D721Med (cell line): ENCODE measurements at places on chromosomes 4 and X.

- no peak for DNase-seq
Measured at GRCh38 chrX:103565752-103566151, 19.6 kb upstream of the TCEAL4 start.

DNA sequence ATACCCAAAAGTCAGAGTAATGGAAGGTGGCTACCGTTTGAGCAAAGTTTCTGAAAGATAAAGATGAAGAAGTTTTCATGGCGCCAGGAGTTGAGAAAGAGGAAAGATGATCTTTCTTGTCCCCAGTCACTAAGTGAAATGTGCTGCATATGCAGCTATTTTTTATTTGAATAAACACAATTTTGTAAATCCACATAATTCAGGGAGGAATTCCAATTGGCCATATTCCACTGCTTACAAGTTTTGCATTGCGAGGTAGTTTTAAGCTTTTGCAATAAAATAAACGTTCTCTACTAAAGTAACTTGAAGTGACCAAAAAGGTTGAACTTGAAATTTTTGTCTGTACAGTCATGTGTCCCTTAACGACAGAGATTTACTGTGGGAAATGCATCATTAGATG, 139.3 kb upstream of the VCX2 start:
- no peak for DNase-seq

- DNase-seq, result no peak
Measured at GRCh38 chrX:70434914-70435586, 9.6 kb upstream of the DLG3 start.

- DNase-seq, result no peak
Measured at GRCh38 chr4:102493257-102493656, 7.9 kb upstream of the NFKB1 start.

DNA sequence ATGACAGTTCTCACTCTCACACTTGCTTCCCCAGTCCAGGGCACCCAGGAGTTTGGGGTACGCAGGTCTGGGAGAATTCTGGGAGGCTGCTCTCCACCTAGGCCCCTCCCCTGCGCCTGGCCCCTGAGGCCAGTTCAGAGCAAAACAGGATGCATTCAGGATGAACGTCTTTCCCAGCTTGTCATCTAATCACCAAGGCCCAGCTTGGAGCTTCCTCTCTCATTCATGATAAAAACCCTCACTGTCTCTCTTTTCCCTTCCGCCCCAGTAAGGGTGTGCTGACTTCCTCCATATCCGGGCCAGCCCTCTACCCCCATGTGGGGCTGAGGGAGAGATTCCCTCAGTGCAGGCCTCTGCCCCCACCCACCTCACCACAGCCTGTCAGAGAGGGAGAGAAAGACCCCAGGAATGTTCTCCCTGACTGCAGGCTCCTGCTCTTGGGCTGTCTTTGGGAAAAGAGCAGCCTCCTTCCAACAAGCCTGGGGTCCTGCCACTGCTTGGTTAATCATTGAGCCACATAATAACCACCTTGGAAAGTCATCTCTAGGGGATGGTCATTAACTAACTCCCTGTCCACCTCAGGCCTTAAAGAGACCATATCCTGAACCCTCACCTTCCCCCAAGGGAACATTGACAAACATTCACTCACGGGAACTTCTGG, 50.1 kb downstream of the STARD8 start:
- DNase-seq, result no peak

DNA sequence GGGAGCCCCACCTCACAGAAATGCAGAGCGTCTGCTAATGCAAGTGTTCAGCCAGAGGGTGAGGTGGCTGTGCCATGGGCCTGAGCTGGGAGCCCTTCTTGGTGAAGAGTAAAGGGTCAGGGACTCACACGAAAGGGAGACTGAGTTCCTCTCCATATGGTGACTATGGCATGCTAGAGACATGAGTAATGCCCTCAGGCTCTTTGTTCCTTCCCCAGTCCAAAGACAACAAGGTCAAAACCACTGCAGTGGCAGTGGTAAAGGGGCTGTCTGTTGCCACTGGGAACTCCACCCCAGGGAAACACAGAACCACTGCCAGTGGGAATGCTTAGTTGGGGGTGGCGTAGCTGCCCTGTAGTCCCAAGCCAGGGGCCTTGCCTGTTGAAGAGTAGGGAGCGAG, 22.4 kb downstream of the RAB40AL start:
- no peak for DNase-seq

- DNase-seq, result no peak
Measured at GRCh38 chr4:8728536-8729407, 136.2 kb downstream of the CPZ start.

DNA sequence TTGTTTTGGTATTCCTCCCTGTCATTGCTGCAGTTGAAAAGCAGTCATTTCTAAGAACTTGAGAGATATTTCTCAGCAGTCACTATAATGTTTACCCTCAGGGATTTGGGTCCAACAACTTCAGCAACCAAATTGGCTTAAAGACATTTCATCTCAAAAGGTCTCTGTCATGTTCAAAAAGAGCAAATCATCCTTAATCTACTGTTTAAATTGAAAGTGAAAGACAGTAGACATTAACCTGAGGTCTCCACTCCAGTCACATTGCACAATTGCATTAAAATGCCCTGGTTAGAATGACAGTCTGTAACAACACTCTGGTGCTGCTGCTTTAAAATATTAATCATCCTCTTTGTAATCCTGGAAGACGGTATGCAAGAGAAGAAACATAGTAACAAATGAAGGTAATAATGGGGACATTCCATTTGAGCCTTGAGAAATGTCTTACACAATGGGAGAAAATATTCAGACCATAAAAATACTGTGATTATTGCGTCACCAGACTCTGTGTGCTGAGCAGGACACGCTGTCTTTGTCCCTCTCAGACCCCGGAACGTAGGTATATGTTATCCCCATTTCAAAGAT, 90.2 kb upstream of the UNC5C start:
- DNase-seq, result no peak

- no peak for DNase-seq
Measured at GRCh38 chrX:135393051-135393450, 28.7 kb upstream of the SMIM10L2A start.

GRCh38 chr4:67632492-67632891, 68.5 kb downstream of the UBA6 start:
- no peak for DNase-seq

- DNase-seq, result no peak
Measured at GRCh38 chr4:150714462-150715438, 132.8 kb downstream of the MAB21L2 start.

- no peak for DNase-seq
Measured at GRCh38 chr4:33064238-33064637, 2344.1 kb downstream of the PCDH7 start.

DNA sequence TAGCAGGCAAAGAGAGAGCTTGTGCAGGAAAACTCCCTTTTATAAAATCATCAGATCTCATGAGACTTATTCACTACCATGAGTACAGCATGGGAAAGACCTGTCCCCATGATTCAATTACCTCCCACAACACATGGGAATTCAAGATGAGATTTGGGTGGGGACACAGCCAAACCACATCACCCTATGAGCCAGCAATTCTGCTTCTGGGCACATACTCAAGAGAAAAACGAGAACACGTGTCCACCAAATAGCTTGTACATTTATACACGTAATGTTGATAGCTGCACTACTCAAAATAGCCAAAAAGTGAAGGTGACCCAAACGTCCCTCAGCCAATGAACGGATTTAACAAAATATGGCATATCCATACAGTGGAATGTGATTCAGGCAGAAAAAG, 94.5 kb upstream of the DHRSX start:
- DNase-seq, result no peak

DNA sequence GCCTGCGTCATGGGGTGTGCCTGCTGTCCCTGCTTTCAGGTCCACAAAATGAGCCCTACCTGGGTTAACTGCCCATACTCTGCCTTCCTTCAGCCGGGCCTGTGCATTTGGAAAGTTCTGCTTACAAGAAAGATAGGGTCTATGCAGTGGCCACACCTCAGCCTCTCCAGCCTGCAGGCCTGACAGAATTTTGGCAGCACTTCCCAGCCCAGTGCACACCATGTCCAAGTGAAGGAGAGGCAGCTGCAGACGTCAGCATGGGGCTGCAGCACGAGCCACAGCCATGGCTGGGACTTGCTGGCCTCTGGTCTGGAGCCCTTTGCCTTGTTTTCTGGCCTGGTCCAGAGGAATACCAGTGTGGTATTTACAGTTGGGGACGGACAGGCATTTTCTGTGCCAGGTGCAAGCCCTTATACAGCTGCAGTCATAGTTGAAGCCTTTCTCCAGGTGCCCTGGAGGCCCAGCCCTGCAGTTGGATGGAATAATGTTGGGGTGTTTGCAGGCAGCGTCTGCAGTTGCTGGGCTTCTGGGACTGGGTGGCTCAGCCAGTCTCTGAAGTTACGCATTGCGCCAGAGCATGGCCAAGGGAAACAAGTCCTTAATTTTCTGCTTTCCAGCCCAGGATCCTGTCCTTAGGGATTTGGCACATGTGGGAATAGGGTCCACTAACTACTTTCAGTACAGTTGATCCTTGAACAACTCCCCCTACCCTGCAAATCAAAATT, 26.2 kb downstream of the JADE1 start:
- DNase-seq, result no peak

DNA sequence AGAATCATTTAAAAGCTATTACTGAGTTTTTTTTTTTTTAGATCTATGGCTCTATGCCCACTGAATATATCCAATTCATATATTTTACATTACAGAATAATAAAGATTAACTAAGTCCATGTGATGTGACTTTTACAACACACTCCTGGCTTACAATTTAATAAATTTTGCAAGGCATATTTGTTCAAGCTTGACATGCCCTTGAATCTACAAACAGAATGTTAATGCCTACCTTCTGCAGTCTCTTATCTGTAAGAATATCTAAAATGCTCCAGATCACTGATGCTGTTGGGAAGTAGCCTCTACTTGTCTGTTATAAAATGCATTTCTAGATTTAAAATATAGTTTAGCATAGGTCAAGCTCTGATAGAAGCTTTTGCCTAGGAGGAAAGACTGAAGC, 100.7 kb upstream of the RASGEF1B start:
- DNase-seq, result no peak

GRCh38 chr4:8316251-8316771, 46.8 kb downstream of the HTRA3 start:
- no peak for DNase-seq

DNA sequence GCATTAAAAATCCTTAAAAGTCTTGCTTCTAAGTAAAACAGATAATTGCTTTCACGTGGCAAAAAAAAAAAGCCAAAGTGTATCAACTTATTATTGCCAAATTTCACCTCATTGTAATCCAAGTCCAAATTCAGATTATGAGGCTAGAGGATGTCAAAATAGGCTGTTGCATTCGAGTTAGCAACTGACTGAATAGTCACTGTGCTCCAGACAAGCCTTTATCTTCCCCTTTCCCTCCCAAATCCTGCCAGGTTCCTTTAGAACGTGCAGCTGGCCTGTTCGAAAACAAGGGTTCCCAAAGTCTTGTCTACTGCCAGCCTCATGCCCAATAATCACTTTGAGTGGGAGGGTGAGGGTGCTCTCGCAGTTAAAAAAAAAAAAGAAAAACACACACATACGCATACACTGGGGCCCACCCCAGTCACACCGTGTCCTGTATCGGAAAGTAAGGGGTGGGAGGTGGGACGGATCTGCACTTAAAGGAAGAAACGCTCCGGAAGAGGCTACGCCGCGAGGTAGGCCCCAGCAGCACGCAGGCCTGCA, 603 bp downstream of the MAD2L1 start:
- DNase-seq, result no peak

DNA sequence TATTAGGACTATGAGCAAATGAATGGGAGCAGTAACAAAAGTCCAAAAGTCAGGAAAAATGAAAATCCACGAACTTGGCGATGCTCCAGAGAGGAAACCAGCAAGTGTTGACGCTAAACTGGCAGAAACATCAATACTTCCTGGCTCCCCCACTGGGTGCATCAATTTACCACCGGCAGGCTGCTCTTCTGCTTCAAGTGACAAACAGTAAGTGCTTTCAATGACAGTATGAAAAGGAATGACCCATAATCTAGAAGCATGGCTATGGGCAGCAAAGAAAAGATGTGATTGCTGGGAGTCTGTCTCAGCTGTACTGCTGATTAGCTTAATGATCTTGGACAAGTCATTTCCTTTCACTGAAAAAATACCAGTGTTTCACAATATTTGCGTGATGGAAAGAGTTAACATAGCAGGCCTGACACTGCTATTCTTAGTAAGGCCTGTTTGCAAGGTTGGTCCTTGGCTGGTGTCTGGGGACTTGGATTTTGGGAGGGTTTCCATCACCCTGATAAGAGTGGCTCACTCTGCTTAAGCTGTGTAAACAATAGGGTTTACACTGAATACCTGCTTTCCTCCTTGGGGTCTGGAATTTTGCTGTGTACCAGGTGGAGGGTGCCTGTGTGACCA, 8.7 kb downstream of the ATP11C start:
- no peak for DNase-seq

GRCh38 chr4:174714393-174715211, 114.4 kb downstream of the GLRA3 start:
- DNase-seq, result no peak

- no peak for DNase-seq
Measured at GRCh38 chr4:4980621-4981230, 38.5 kb downstream of the CYTL1 start.

GRCh38 chr4:76723924-76724323, 174.0 kb downstream of the SOWAHB start:
- DNase-seq, result no peak
